ENCODE measurements at places on chromosomes 7 and 10.

GRCh38 chr10:102225646-102226541 lies at the start of gene ELOVL3:
ELOVL3 (plus strand) TSS chr10:102226299; CDS start chr10:102226549, 250 bp downstream.
- peak; percentile 85 for DNase-seq

GRCh38 chr10:68239596-68240150 lies 7.8 kb upstream of the ATOH7 start:
- DNase-seq = no peak

GRCh38 chr7:98472521-98472954 lies 71.6 kb upstream of the BAIAP2L1 start:
- DNase-seq = no peak

GRCh38 chr10:3723766-3724165 lies 61.2 kb downstream of the KLF6 start:
- DNase-seq = no peak

DNA sequence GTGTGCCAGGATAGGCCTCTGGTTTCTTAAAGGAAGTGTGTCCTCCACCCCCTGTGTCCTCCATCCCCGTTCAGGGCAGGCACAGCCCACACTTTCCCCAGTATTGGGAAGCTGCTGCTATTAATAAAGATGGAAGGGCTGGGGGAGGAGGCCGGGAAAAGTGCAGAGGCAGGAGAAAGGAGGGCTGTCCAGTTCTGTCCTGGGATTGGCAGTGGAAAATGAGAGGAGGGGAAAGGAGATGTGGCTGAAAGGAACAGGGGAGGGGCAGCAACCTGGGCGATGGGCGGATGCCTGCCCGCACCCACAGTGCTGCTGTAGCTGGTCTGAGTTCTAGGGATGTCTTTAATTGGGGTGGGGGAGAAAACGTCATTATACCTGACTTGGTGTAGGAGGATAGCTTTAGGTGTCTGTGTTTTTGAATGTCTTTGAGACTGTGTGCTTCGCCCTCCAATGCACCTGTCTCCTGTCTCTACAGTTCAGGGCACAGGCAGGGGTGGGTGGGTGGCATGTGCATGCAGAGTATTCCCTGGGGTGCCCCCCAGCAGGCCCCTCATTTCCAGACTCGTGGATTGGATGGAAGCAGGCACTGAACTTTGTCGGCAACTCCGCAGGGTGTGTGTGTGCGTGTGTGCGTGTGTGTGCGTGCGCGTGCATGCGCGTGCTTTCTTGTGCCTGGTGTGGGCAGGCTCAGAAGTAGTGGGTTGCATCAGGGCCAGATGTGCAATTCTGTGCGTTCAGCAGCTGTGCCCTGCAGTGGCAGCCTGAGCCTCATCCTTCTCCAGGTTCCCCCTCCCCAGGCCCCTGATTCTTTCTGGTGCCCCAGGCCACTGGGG lies 2.5 kb downstream of the TRIM8 start:
- no peak for DNase-seq

GRCh38 chr7:136403591-136403990 lies 426.4 kb upstream of the MTPN start:
- no peak for DNase-seq

DNA sequence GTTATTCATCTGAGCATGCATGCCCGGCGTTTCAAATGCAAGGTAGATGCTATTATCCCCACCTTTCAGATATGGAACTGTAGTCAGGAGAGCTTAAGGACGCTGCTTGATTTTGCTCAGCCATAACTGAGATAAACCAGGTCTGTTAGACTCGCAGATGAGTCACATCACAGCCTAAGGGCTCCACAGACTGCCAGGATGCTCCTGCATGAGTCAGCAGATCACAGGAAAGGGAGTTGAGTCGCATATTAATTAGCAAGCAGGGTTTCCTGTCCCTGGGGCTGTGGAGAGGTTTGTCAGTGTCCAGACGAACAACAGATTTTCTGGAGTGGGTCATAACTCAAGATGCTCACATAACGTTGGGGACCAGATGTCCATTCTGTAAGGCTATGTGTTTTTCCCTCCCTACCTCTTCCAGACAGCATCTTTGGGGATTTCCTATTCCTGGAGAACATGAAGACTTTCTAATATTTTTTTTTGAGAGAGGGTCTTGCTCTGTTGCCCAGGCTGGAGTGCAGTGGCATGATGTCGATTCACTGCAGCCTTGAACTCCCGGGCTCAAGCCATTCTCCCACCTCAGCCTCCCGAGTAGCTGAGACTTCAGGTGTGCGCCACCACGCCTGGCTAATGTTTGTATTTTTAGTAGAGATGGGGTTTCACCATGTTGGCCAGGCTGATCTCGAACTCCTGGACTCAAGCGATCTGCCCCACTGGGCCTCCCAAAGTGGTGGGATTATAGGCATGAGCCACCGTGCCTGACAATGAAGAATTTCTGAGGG lies 36.7 kb downstream of the PFKFB3 start:
- no peak for DNase-seq

DNA sequence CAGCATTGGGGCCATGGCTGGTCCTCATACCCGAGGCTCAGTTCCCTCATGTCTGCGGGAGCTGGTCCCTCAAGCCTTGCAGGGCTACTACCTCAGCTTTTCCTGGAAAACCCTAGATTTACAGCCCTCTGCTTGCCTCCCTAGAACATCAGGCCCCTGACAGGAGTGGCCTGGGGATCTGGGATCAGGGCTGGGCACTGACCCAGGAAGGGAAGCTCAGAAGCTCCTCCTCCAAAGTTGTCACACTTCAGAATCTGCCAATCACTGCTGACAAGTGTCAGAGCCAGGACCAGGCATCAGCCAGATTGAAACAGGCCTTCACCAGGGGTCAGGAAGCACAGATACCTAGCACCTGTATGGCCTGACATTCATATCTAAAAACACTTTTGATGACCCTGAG lies 115.2 kb downstream of the GRID1 start:
- DNase-seq = no peak

GRCh38 chr7:46710927-46711326 lies 789.9 kb upstream of the IGFBP3 start:
- no peak for DNase-seq
